ENCODE measurements at places on chromosomes 5 and 9.
A peak's percentile ranks its signal among the peaks of the same experiment; 100 is the strongest.

GRCh38 chr9:34456746-34457145 lies 1.6 kb downstream of the FAM219A start:
- peaks cover 11% of the 10 kb centered on the region for H3K27me3 ChIP-seq
- DNase-seq = no peak
- peaks cover 9% of the 10 kb centered on the region for H3K4me1 ChIP-seq

GRCh38 chr5:167244583-167244982 lies 1046.9 kb upstream of the WWC1 start:
- H3K4me1 ChIP-seq = no peaks in the 10 kb centered on the region
- H3K36me3 ChIP-seq = no peaks in the 10 kb centered on the region
- H3K4me3 ChIP-seq = no peak overlapping the region
- no peaks in the 10 kb centered on the region for H3K27me3 ChIP-seq

GRCh38 chr9:37582548-37583157 lies 6.5 kb upstream of the FBXO10 start:
- no peak overlapping the region for H3K27ac ChIP-seq
- DNase-seq = peak; percentile 77
- H3K36me3 ChIP-seq = peaks cover 8% of the 10 kb centered on the region

- no peaks in the 10 kb centered on the region for H3K4me1 ChIP-seq
- H3K27ac ChIP-seq = no peak overlapping the region
- H3K36me3 ChIP-seq = no peaks in the 10 kb centered on the region
These were observed 50.1 kb downstream of the ADAMTS2 start for GRCh38 chr5:179294891-179295777.

- no peak overlapping the region for H3K4me3 ChIP-seq
- H3K27me3 ChIP-seq = no peaks in the 10 kb centered on the region
- H3K36me3 ChIP-seq = no peaks in the 10 kb centered on the region
- peaks cover 2% of the 10 kb centered on the region for H3K4me1 ChIP-seq
- no peak for DNase-seq
These were observed 47.1 kb upstream of the DMRT1 start for GRCh38 chr9:794386-794785.

- H3K27ac ChIP-seq = no peak overlapping the region
- H3K4me1 ChIP-seq = peaks cover 39% of the 10 kb centered on the region
- peaks cover 16% of the 10 kb centered on the region for H3K36me3 ChIP-seq
- H3K27me3 ChIP-seq = no peaks in the 10 kb centered on the region
These were observed 1.5 kb upstream of the PTGES2 start for GRCh38 chr9:128128836-128129590.

GRCh38 chr5:132006331-132007120 lies 4.9 kb downstream of the ACSL6 start:
- no peak overlapping the region for H3K27ac ChIP-seq
- no peaks in the 10 kb centered on the region for H3K36me3 ChIP-seq
- H3K27me3 ChIP-seq = peaks cover 35% of the 10 kb centered on the region
- DNase-seq = no peak
- H3K4me3 ChIP-seq = no peak overlapping the region

- H3K27ac ChIP-seq = no peak overlapping the region
- peaks cover 27% of the 10 kb centered on the region for H3K4me1 ChIP-seq
- H3K4me3 ChIP-seq = no peak overlapping the region
- H3K36me3 ChIP-seq = peaks cover 9% of the 10 kb centered on the region
- peak; percentile 17 for DNase-seq
These were observed 1.9 kb upstream of the SH3PXD2B start for GRCh38 chr5:172456076-172456722.

GRCh38 chr5:34892414-34892813 lies 22.9 kb downstream of the RAD1 start:
- H3K27ac ChIP-seq = no peak overlapping the region
- no peaks in the 10 kb centered on the region for H3K4me1 ChIP-seq
- H3K4me3 ChIP-seq = no peak overlapping the region
- H3K27me3 ChIP-seq = no peaks in the 10 kb centered on the region

GRCh38 chr5:98911280-98912040 lies 17.3 kb downstream of the CHD1 start:
- peak; percentile 44 for DNase-seq
- H3K27me3 ChIP-seq = no peaks in the 10 kb centered on the region
- no peak overlapping the region for H3K4me3 ChIP-seq
- no peaks in the 10 kb centered on the region for H3K4me1 ChIP-seq
- no peak overlapping the region for H3K27ac ChIP-seq

DNA sequence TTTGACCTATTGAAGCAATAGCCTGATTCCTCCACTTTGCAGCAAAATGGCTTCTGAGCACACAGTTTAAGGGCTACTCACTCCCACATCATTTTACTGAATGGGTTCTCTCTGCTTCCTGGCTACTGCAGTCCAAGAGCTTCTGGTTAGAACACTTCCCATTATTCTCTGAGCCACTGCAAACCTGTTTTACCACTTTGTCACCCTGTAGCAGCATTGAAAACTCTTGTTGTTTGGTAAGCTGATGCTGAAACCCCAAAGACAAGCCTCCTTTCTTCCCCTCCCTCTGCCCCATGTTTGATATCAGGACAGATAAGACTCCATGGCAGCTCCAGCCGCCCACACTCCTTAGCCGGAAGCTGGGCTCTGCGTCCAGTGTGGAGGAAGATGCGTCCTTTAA lies 84.4 kb upstream of the RARS1 start:
- H3K36me3 ChIP-seq = no peaks in the 10 kb centered on the region
- no peak overlapping the region for H3K4me3 ChIP-seq
- no peak overlapping the region for H3K27ac ChIP-seq
- no peaks in the 10 kb centered on the region for H3K27me3 ChIP-seq

DNA sequence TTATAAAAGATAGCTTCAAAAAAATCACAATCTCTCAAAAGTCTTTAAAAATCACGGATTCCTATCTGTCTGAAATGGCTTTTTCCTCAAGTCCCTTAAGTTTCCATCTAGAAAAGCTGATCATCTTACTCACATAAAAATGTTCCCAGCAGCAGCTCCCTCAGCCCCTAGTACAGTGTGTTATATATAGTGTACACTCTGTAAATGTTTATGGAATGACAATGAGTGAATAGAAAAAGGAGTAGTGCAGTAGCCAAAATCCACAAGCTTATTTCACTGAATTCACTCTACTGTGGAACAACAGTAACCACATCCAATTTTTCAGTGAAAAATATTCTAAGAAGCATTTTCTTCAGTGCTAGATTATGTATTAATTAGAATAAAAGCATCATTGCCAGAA lies 609.4 kb downstream of the DTWD2 start:
- no peak overlapping the region for H3K4me3 ChIP-seq
- no peaks in the 10 kb centered on the region for H3K27me3 ChIP-seq
- H3K4me1 ChIP-seq = no peaks in the 10 kb centered on the region
- no peaks in the 10 kb centered on the region for H3K36me3 ChIP-seq

DNA sequence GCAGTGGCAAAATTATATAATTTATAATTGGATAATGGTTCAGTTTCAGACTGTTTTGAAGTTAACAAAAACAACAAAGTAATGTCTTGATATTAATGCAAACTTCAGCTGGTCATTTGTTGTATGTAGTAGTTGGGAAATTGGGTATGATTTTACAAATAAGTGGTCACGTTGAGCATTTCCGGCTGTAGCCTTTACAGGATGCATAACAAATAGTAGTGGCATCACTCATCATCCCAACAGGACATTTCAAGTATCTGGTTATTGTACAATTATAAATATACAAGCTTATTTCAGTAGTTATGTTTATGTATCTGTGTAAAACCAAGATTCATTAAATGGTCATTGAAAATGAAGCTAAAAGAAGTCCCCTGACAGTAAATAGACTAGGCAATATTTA lies 72.9 kb downstream of the SMIM15 start:
- no peak overlapping the region for H3K27ac ChIP-seq
- DNase-seq = peak; percentile 57
- H3K4me1 ChIP-seq = no peaks in the 10 kb centered on the region
- no peaks in the 10 kb centered on the region for H3K36me3 ChIP-seq
- no peak overlapping the region for H3K4me3 ChIP-seq

DNA sequence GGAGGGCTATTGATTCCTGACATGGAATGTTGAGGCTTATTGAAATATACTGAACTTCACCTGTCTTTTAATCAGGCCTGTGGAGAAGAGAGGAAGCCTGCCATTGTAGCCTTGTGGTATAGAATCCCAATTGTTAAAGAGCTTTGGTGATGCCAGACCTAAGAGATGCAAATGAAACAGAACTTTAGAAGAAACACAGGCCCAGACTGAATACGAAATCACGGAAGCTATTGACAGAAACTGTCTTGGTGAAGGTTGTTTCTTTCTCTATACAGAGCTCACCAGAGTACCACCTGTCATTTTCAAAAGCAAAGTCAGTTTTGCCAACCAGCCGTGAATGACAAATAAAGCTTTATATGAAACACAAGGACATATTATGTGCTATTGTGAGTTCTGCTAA lies 660.3 kb downstream of the ISL1 start:
- H3K4me1 ChIP-seq = no peaks in the 10 kb centered on the region
- H3K4me3 ChIP-seq = no peak overlapping the region
- H3K36me3 ChIP-seq = no peaks in the 10 kb centered on the region
- H3K27ac ChIP-seq = no peak overlapping the region
- no peak for DNase-seq
- H3K27me3 ChIP-seq = no peaks in the 10 kb centered on the region

DNA sequence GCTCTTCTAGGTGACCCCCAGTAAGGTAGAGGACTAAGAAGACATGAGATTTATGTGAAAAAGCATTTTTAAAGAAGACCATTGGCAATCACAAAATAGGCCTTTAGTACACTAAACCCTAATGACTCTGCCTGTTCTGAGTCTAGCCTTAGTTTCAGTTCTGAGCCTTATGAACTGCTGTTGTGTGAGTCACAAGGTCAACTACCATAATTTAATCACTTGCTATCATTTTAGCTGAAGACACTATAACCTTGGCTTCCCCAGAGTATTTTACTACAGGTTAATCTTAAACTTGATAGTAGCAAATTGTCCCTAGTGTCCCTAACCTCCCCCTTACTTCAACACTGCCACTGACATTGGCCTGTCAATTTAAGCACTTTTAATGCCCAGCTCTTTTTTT lies 34.4 kb downstream of the APC start:
- no peak overlapping the region for H3K4me3 ChIP-seq
- no peaks in the 10 kb centered on the region for H3K27me3 ChIP-seq

GRCh38 chr5:81292130-81292529 lies 9.3 kb upstream of the ZCCHC9 start:
- DNase-seq = no peak
- H3K27ac ChIP-seq = no peak overlapping the region
- H3K27me3 ChIP-seq = no peaks in the 10 kb centered on the region
- no peaks in the 10 kb centered on the region for H3K36me3 ChIP-seq

- peak overlapping the region; percentile 36 for H3K27ac ChIP-seq
- peak; percentile 73 for DNase-seq
- H3K4me3 ChIP-seq = peak overlapping the region; percentile 30
- H3K27me3 ChIP-seq = no peaks in the 10 kb centered on the region
- peaks cover 6% of the 10 kb centered on the region for H3K4me1 ChIP-seq
These were observed 7.1 kb upstream of the DOCK2 start for GRCh38 chr5:169629847-169630548.

DNA sequence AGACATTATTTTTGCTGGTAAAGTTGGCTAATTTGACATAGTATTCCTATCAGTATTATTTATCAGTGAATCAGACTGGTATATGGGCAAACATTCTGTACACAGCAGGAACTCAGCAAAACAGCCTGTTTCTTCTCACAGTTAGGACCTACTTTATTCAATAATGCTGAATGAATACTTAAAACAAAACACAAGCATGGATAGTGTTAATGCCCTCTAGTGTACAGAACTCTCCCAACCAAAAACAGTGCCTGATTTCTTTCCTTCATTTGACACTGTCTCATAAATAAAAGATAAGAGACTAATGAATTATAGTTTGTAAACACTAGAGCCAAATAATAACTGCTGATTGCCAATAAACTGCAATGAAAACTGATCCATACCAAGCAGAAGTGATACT lies 1113.3 kb downstream of the PTPRD start:
- H3K4me1 ChIP-seq = no peaks in the 10 kb centered on the region
- H3K4me3 ChIP-seq = no peak overlapping the region
- no peaks in the 10 kb centered on the region for H3K27me3 ChIP-seq
- no peaks in the 10 kb centered on the region for H3K36me3 ChIP-seq
- DNase-seq = no peak

GRCh38 chr9:97577051-97577450 lies 56.1 kb downstream of the TSTD2 start:
- no peaks in the 10 kb centered on the region for H3K36me3 ChIP-seq
- H3K4me3 ChIP-seq = no peak overlapping the region
- no peak for DNase-seq
- H3K27me3 ChIP-seq = peaks cover 4% of the 10 kb centered on the region

DNA sequence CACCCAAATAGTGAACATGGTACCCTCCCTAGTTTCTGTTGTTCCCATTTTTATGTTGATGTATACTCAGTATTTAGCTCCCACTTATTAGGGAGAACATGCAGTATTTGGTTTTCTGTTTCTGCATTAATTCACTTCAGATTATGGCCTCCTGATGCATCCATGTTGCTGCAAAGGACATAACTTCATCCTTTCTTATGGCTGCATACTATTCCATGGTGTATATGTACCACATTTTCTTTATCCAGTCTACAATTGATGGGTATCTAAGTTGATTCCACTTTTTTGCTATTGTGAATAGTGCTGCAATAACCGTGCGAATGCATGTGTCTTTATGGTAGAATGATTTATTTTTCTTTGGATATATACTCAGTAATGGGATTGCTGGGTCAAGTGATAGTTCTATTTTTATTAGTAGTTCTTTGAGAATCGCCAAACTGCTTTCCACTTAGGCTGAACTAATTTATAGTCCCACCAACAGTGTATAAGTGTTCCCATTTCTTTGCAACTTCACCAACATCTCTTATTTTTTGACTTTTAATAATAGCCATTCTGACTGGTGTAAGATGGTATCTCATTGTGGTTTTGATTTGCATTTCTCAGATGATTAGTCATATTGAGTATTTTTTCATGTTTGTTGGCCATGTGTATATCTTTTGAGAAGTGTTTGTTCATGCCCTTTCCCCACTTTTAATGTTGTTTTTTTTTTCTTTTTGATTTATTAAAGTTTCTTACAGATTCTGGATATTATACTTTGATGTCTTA lies 79.6 kb downstream of the SMIM15 start:
- DNase-seq = peak; percentile 69
- no peak overlapping the region for H3K27ac ChIP-seq
- H3K4me1 ChIP-seq = no peaks in the 10 kb centered on the region
- H3K36me3 ChIP-seq = peaks cover 5% of the 10 kb centered on the region
- H3K27me3 ChIP-seq = no peaks in the 10 kb centered on the region

DNA sequence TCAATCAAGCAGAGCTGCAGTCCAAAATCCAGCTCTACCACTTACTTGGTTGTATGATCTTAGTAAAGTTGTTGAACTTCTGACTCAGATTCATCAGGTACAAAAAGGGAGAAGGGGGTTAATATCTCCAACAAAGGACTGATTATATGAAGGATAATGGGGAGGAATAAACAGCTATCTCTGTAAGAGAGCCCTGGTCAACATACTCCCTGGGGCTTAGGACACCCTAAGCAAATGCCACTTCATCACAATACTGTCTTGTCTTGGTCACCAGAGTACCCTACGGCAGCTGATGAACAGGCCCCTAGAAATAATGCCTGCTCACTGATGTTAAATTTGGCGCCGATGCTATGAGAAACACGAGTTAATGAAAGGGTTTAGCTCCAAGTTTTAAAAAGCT lies 34.8 kb downstream of the LHFPL2 start:
- no peak overlapping the region for H3K4me3 ChIP-seq
- peaks cover 4% of the 10 kb centered on the region for H3K36me3 ChIP-seq
- H3K4me1 ChIP-seq = peaks cover 18% of the 10 kb centered on the region
- no peak for DNase-seq
- no peaks in the 10 kb centered on the region for H3K27me3 ChIP-seq
